ENCODE measurements at places on chromosomes 4 and X.

DNA sequence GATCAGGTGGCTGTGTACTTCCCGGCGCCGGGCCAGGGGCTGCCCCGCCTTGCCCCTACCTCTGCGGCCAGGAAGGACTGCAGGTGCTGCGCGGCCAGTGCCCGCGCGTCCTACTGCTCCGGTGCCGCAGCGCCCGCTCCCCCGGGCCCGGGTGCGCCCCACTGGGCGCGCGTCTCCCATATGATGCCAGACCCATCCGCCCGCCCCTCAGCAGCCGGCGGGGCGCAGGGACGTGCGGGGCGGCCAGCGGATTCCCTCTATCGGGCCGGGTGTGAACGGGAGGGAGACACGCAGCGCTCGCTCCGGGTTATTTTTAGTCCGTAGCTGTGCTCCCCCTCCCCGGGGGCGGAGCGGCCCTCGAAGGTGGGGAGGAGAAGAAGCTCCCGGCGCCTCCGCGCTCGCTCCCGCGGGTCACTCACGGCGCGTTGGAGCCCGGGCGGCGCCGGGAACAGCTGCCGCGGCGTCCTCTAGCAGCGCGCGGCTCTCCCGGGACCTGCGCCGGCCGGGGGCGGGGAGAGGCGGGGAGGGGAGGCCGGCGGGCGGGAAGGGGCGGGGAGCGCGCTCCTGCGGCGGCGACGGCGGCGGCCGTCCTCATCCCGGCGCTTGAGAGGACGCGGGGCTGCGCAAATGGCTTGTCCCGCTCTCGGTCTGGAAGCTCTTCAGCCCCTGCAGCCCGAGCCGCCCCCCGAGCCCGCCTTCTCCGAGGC lies 103.6 kb downstream of the UCHL1 start:
- peak; percentile 61 for DNase-seq

- no peak for DNase-seq
Observed at GRCh38 chr4:177455561-177455970, 13.3 kb upstream of the AGA start.

DNA sequence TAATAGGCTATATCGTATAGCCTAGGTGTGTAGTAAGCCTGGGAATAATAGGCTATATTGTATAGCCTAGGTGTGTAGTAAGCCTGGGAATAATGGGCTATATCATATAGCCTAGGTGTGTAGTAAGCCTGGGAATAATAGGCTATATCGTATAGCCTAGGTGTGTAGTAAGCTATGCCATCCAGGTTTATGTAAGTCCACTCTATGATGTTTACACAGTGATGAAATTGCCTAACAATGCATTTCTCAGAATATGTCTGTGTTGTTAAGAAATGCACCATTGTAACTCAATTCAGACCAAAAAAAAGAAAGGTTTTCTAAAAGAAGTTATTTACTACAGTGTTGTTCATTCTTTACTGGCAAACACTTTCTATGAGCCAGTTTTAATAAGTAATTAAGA lies 1387.2 kb downstream of the STIM2 start:
- no peak for DNase-seq

DNA sequence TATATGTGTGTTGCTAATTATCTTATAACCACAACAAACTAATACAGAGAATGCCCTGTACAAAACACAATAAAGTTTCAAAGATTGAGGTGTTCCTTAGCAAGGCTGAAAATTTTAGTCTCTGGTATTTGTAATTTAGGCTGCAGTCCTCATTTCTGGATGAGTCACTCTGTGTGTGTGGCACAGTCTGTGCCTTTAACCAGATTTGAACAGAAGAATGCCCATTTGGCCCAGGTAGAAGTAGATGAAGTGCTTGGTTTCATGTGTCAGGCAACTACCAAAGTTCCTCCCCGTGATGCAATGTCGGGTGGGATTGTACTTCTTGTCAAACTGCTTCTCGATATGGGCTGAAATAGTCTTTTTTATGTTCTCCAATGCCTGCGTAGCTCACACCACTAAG lies 91.6 kb upstream of the H2AZ1 start:
- DNase-seq = no peak

DNA sequence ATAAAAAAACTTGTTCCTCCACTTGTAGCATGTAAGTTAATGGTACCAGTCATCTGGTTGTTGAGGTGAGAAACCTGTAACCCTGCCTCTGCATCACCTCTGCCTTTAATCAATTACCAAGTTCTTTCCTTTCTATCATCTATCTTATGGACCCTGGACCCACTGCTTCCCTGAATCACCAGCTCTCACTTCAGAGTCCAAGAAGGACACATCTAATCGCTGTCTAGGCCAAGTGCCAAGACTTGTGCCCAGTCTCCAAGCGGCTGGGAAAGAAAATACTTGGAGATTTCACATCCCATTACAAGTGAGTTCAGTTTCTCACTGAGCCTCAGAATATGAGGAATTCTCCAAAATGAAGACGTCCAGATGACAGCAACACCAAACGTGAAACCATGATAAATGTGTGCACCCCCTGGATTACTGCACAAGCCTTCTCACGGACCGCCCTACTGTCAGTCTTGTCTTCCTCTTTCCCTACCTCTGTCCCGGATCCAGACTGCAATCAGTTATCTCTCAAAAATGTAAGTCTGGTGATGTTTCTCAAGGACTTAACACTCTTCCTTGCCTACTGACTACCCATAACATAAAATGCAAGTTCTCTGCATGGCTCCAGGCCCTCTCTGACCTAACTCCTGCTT lies 10.4 kb downstream of the PALLD start:
- DNase-seq = no peak

GRCh38 chr4:38131371-38132091 lies 171.3 kb downstream of the PTTG2 start:
- no peak for DNase-seq

DNA sequence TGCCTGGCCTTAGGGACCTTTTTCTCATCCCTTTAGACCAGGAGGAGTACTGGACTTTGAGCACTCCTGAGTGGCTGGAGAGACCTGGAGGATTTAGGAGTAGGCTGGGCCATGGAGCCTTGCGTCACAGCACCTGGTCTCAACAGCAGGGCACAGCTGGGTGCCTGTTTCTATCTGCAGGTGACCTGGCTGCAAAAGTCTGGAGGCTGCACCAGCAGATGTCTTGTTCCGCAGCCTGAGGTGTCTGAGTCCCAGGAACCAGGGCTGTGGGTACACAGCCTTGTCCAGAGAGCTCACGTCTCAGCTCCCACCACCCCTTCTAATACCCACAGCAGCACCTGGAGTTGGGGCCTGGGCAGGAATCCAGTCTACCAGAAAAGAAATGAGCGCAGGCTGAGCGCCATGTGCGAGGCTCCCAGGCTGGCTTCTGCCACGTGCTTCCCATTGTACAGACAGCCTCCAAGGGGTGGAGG lies 5.0 kb upstream of the NSD2 start:
- no peak for DNase-seq

- no peak for DNase-seq
Observed at GRCh38 chr4:149765630-149766029, 50.0 kb downstream of the IQCM start.

DNA sequence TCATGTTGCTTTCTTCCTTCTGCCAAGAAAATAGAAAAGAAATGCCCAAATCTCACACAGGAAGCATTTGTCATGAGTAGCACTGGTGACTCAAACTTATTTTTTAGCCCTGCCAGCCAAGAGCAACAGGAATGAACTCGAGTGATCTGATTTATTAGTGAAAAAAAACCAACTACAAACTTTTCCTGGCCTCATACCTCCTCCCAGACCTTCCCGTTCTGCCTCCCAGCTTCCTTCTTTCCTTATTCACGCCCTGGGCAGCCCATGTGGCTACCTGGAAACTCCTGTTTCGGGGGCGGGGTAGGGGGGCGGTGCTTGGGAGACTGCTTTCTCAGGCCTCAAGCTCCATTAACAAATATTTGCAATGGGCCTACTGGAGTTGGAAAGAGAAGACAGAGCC lies 178.5 kb downstream of the NHS start:
- DNase-seq = no peak

DNA sequence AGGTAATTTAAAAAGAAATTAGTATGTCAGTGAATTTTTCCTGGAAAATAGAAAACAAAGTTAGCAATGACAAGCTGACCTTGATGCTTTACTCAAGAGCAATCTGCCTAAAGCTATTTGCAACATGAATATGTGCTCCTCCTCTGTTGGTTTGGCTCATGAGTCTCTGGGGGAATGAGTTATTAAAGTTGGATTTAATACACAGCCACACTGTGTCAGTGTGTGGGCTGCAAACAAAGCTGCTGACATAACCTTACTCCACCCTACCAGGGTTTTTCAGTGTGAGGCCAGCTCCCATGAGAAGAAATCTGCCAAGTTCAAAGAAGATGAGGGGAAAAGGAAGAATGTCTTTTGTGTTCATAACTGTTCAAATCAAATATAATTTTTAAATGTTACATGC lies 280.5 kb downstream of the TLL1 start:
- no peak for DNase-seq

DNA sequence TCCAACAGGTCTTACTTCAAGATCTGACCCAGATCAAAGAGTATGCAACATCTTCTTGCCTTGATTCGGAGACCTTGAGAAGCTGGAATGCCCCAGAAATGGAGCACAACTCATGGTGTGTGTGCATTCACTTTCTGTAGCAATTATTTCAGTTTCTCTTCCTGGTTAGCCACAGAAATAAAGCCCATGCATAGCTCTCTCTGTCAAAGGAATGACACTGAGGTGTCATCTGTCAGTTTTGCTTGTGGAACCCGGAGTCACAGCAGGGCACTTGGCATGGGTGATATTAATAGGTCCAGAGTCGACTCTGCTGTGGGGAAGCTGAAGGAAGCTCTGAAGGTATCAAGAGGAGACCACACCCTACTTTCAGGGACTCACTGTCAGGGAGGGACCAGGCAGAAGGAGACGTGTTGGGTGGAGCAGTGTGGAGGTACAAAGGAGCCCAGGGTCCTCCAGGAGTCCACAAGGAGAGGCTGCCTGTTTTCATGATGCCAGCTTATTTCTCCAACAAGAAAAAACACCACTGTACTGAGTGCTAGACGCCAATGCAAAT lies 10.7 kb downstream of the CLNK start:
- DNase-seq = no peak

DNA sequence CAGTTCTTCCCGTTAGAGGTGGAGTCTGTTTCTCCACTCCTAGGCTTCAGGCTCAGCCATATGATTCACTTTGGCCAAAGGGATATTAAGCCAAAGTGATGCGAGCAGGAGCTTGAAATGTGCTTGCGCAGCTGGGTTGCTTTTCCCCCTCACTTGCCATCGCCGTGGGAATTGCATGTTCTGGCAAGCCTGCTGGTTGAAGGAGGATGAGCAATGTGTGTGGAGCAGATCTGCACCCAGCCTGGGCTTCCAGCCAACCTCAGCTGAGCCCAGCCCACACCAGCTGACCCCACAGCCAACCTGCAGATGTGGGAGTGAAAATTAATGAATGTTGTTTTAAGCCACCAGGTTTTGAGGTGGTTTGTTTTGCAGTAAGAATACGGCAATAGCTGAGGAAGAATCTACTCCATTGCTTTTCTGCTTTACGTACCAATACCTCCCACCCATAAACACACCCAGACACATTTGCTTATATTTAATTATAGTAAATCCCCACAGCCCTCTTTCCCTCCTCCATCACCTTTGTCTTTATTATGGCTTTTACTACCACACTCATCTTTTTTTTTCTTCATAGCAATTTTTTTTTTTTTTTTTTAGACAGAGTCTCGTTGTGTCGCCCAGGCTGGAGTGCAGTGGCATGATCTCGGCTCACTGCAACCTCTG lies 132.8 kb upstream of the FUNDC1 start:
- no peak for DNase-seq

- DNase-seq = no peak
Observed at GRCh38 chr4:163939597-163939996, 445.1 kb downstream of the TMA16 start.

- DNase-seq = no peak
Observed at GRCh38 chr4:162015090-162015489, 148.7 kb downstream of the FSTL5 start.

DNA sequence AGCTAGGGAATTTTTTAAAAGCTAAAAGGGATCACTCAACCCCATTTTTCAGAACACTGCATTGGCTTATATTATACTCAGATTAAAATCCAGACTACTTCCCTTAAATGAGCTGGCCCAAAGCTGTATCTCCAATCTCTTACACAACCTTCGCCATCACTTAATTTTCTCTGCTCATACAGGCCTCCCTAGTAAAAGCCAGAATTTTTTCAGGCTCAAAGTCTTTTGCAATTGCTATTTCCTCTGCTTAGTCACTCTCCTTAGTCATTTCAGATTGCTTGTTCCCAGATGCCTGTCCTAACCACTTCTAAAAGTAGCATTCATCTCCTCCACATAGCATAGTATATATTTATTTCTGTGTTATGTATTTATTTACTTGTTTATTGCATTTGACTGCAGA lies 1587.9 kb upstream of the ADGRL3 start:
- no peak for DNase-seq

DNA sequence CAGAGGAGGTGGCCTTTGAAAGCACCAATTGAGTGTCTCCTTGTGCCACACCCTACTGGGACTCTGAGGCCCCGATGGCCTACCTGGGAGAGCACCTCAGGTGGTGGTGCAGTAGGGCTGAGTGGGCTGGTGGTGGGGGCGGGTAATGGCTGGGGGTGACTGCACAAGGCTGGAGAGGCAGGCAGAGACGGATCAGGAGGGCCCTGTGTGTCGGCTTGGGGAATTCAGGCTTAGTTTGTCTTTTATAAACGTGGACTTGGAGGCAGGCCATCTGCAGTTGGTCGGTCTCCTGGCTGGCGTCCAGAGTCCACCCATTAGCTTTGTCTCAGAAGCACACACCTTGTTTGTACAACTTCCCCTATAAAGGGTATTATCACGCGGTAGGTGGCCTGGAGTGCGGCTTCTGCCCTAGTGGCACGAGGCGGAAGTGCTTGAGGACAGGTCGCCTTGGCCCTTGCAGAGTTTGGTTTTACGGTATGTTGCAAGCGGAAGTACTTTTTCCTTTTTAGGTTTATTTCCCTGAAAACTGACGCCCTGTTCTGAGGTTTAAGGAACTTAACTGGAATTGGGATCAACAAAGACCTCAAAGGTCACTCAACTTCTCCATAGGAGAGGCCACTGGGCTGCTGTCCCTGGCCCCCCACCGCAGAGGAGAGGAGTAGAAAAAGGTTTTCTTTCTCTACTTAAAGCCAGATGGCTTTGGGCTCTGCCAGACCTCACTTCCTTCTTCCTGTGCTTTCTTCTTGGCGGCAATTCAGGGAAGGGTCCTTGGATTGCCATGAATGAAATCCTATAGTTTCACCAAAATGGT lies 8.0 kb downstream of the TBC1D14 start:
- DNase-seq = no peak

DNA sequence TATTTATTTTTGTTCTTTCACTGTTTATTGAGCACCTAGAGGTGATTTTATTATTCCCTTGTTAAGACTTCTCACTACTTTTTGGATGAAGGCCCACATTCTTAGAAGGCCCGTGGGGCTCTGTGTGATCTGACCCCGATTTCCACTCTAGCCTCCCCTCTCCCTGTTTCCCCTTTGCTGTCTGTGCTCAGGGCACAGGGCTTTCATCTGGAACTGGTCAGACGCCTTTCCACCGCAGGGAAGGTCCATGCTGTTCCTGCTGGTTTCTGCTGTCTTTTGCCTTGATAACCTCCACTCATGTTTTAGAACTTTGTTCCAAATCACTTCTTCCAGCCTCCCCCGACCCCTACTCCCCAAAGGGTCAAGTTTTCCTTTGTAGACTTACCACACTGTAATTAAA lies 31.3 kb upstream of the ANAPC4 start:
- DNase-seq = no peak

Measured in nucleus accumbens (tissue), 56 donors.